ENCODE measurements at places on chromosomes 2 and 18.

DNA sequence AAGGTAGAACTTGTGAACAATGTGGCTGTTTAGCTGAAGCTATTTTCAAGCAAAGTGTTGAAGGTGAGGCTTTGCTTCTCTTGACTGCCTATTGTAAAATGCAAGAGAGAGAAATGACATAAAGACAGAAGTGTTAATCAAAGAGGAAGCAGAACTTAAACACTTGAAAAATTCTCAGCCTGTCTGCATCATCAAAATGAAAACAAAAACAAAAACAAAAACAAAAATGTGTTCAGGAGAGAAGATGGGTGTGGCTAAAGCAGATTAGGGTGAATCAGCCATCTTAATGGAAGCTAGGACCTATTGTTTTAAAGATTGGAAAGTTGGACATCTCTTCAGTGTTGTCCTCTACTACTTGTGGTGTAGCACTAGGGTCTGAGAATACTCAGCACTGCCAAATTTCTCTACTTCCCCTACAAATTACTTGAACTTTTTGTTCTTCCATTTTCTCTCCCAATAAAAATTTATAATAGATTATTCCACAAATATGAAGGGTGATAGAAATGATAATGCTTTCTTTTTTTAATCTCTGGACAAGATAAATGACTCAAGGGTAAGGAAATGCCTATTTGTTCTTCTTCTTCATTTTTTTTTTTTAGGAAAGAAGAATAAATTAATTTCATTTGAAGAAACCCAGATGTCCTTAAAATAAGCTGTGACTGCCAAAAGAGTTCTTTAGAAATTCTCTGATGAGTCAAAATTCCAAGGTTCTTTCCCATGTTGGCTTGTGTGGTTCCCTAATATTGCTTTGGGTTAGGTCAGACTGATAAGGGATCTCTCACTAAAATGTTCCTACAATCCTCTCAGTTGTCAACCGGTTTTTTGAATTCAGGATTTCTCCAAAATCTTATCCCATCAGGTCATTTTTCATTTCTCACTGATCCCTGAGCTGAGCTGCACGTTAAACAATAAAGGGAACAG lies 571.2 kb upstream of the ZEB2 start:
- DNase-seq = no peak

DNA sequence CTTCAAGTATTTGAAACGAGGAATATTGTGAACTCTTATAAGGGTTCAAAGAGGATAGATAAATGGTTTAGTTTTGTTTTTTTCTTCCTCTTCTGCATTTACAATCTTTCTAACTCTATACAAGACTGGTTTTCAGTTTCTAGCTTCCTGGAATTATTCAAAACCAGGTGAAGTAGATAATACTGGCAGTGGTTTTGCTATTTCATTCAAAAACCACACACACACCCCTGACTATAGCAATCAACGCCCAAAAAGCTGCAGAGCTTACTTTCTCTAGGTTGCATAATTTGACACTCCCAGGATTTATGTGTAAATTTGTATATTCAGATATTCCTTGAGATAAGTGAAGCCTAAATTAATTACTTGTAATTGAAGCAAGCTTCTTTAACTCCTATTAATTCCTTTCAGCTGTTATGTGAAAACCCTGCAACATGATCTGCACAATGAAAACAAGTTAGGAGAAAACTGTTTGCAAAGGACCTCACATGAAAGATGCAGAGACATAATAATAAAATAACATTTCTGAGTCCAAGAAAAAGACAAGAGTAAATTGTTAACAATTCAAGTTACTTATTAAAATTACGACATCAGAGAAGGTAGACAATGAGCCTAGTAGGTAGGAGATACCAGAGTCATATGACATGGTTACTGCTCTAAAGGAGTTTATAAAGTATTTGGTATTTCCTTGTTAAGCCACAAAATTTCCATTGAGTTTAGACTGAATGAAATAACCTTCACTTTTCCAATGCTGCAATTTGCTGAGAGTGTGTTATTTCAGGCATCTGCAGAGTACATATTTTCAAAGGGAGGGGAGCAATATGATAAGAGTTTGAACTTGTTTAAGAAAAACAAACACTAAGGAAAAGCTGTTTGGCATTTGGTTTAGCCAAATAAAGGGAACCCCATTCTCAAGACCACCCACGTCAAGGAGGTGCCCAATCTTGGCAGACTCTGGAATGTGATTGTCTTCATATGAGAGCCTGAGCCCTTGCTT lies 1.6 kb upstream of the NFE2L2 start:
- no peak for DNase-seq

- DNase-seq = peak; percentile 35
These were observed 180.2 kb downstream of the ANAPC1 start for GRCh38 chr2:111703759-111704158.

- no peak for DNase-seq
These were observed 6.9 kb upstream of the MAP2 start for GRCh38 chr2:209416913-209417312.

DNA sequence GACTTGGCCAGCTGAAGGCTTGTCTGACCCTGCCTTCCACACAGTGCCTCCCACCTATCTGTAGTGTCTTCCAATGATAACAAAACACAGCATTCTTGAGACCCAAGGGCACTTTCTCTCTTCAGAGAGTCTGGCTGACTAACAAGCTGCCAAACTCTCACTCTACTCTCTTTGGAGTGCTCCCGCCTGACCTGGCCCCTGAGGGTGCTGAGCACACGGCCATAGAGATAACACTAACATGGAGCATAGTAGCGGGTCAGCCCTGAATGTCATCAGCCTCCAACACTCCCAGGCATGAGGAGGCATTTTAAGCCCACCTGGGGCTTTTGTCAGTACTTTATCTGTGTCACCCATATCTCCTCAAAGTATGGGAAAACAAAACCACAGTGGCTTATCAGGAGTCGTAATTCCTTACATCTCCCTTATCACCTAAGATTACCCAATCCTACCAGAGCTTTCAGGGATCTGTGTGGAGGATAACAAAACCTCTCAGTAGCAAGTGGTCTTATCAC lies 160.3 kb upstream of the TCF4 start:
- peak; percentile 83 for DNase-seq

- DNase-seq = peak; percentile 84
These were observed 141.3 kb upstream of the THUMPD2 start for GRCh38 chr2:39920307-39920801.

- no peak for DNase-seq
These were observed 3.8 kb upstream of the IMP4 start for GRCh38 chr2:130338793-130339345.

DNA sequence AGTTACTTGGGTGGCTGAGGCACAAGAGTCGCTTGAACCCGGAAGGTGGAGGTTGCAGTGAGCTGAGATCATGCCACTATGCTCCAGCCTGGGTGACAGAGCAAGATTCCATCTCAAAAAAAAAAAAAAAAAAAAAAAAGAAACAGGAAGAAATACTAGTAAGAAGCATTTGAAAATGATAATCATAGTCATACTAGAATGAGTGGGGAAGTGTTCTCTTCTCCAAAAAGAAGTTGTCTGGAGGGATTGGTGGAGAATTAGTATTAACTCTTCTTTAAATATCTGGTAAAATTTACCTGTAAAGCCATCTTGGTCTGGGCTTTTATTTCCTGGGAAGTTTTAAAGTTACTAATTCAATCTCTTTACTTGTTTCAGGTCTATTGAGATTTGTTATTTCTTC lies 131.8 kb downstream of the FAM210A start:
- no peak for DNase-seq

DNA sequence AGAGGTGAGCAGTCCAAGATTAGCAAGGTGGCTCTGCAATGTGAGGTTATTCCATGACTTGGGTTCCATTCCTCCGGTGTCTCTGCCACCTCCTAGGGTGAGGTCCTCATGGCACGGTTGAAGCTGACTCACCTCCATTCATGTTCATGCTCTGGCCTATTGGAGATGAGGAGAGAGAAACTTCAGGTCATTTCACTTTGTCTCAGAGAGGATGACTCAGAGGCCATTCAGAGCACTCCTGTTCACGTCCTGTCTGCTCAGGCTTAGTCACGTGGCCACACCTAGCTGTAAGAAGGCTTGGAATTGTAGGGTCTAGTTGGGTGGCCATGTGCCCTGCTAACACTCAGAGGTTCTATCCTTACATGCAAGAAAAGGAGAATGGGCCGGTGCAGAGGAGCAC lies 67.5 kb upstream of the MBOAT2 start:
- DNase-seq = peak; percentile 37

- no peak for DNase-seq
These were observed 34.8 kb upstream of the MMADHC start for GRCh38 chr2:149622343-149622742.

- no peak for DNase-seq
These were observed 9.6 kb upstream of the NTSR2 start for GRCh38 chr2:11679486-11680181.

GRCh38 chr2:69801745-69802290 lies 27.6 kb upstream of the GMCL1 start:
- no peak for DNase-seq

DNA sequence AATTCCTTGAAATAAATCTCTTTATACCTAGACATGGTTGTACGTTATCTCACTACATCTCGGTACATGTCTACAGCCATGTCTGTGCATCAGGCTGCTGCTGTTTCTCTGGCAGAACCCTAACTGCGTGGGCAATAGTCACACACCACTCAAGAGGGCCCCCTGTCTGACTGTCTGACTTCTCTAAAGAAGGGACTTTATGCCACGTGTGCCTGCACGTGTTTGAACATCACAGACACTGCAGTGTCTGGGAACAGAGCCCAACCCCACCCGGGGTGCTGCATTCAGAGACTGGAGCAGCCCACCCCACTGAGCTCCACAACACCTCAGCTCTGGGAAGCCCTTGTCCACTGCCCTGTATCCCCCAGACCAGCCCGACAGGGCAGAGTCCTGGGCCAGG lies 55.0 kb downstream of the KIF1A start:
- DNase-seq = no peak

DNA sequence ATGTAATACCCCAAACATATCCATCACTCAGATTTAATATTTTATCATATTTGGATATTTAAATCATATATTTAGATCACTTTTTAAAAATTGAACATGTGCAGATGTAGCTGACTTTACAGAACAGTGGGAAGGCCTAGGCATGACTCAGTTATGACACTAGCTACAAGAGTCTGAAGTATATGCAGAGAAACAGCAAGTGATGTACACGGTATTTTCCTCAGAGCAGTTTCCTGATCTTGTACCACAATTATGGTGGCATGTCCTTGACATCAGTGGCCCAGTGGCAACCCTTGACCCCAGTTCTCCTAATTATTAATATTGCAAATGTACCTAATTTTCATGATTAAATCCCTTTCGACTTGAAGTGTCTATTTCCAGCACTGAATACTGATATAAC lies 28.2 kb downstream of the CDKL4 start:
- no peak for DNase-seq

- DNase-seq = no peak
These were observed 72.6 kb downstream of the SLC66A2 start for GRCh38 chr18:79878741-79879378.

DNA sequence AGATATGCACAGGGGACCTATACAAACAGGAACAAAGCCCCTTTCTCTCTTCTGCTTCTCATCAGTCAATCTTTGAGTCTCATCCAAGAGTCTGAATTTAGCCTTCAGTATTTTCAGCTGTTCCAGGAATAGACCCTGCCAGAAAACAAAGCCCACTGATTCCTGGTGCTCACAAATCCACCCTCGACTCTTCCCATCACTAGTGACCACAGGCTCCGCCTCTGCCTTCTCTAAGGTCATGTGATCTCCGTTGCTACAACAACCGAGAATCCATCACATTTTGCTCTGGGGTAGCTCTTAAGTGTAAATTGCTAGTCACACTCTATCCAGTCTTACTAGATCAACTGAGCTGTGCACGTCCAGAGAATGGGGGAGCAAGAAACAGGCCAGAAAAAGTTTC lies 46.4 kb upstream of the SPTBN1 start:
- DNase-seq = no peak

DNA sequence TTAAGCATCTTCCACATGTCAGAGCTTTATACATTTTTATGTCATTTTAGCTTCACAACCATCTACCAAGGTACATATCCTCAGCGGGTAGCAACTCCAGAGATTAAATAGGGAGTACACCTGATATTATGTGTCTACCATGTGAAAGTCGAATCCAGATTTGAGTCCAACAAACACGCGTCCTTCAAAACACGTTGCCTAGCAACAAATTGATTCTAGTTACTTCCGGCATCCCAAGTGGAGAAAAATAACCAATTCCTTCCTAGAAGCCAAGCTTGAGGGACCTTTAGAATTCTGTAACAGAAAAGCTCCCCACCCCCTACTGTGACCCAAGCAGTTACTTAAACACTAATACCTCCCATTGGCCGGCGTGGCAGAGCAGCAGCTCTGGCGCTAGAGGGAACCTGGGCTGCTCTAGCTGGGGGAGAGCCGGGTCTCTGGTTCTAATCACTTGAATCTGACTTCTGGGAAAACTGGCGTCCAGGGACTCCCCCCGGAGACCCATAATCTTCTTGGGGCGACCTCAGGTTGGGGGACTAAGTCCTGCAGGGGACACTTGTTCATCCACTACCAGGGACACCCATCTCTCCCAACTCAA lies at the start of gene ERICH2:
Gene ERICH2, plus strand, starts transcription at position 371 of the 598 bp plus-strand sequence. CDS start 304 bp downstream, outside the sequence.
- peak; percentile 91 for DNase-seq

GRCh38 chr18:8982416-8983183 lies 119.9 kb upstream of the NDUFV2 start:
- DNase-seq = peak; percentile 67

DNA sequence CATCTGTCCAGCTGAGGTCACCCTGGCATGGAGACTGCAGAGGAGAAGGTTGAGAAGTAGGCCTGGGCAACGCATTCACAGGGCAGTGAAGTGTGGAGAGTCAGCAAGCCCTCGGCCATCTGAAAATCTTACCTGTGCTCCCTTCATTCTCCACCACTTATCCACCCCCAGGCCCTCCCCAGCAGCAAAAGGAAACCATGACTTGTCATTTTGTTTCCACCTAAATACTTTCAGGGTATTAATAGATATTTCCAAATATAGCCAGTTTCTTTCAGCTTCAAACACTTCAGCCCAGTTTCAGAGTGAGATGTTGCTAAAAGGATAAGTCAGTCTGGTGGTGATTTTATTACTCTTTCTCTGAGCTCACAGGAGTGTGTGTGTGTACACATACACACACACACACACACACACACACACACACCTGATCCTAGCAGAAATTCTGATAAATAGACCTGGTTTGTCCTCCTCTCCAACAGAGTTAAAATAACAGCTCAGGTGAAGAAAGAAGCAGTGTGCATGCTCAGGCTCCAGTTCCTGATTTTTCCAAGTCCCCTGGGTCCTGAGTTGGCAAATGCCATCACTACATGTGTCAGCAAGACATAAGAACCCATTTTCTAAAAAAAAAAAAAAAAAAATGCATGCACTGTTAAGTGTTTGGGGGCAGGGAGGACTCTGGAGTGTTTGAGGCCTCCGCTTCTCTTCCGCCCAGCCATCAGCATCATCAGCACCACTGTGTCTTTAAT lies 82.8 kb downstream of the LOXHD1 start:
- no peak for DNase-seq

DNA sequence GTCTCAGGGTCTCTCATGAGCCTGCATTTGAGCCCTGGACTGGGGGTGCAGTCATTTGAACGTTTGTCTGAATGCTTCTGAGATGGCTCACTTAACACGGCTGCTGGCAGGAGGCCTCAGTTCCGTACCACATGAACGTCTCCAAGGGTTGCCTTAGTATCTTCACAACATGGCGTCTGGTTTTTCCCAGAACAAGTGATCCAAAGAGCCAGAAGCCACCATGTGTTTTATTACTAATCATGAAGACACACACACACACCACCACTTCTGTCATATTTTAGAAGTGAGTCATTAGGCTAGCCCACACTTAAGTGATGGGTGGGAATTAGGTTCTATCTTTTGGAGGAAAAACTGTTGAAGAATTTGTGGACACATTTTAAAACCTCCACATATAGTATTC lies 15.0 kb upstream of the MYO1B start:
- no peak for DNase-seq

All from ELF-1 (cell line).